NCI-H1092 treated with DMSO at 0.1 percent for 48 hours (cell line): ENCODE measurements at places on chromosomes 11 and 22.

DNA sequence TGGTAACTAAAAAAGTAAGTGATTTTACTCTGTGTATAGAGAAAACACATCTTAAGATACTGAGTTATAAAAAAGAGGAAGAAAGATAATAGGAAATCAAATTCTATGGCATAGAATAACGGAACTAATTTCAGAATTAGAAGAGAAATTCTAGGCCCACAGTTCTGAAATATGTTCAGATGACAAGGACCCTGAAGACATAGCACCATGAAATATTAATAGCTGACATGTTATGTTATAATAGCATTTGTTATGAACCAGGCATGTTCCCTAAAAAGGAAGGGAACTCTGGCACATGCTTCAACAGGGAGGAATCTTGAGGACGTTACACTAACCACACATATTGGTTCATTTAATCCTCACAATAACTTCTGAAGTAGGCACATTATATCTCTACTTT, 32.7 kb downstream of the PRDM10 start:
- no peak for DNase-seq

GRCh38 chr11:45262900-45263299, 23.2 kb downstream of the SYT13 start:
- peak; percentile 72 for DNase-seq

- no peak for DNase-seq
Measured at GRCh38 chr11:1127664-1128162, 30.0 kb upstream of the MUC5AC start.

- peak; percentile 17 for DNase-seq
Measured at GRCh38 chr22:40898850-40899357, 37.0 kb upstream of the DNAJB7 start.

DNA sequence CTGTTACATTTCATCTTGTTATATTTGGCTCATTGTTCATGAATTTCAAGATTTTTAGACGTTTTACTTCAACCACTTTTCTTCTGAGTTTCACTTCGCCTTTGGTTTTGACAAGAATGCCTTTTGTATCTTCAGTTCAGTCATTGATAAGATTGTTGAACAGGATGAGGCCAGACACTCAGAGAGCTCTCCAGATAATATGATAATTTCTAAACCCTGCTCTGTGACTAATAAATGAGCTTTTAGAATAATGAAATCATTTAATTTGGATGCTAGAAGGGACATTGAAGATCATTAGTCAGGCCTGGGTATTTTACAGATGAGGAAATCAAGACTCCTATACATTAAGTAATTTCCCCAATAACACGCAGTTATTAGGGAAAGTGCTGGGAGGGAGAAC, 37.2 kb upstream of the GRAMD1B start:
- DNase-seq: no peak

- DNase-seq: no peak
Measured at GRCh38 chr11:4134806-4135205, 40.2 kb downstream of the RRM1 start.

- peak; percentile 6 for DNase-seq
Measured at GRCh38 chr11:39374963-39375698, 2084.3 kb downstream of the LRRC4C start.

GRCh38 chr11:87942786-87943185, 232.5 kb downstream of the RAB38 start:
- DNase-seq: no peak

DNA sequence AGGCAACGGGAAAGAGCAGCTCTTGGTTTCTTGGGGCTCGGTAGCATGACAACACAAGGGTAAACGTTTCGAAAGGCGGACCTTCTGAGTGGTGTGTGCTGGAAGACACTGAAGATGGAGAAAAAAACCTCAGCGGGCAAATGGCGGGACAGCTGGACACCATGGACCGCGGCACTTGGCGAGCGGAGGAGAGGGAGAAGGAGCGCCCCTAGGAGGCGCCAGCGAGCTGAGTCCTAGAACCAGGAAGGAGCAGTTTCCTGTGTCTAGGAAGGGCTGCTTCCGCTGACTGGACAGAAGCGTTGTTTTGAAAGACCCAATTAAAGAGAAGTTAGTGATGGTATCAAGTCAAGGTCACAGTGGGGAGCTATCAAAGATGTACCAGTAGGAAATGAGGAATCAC, 44.0 kb upstream of the OPCML start:
- DNase-seq: no peak

DNA sequence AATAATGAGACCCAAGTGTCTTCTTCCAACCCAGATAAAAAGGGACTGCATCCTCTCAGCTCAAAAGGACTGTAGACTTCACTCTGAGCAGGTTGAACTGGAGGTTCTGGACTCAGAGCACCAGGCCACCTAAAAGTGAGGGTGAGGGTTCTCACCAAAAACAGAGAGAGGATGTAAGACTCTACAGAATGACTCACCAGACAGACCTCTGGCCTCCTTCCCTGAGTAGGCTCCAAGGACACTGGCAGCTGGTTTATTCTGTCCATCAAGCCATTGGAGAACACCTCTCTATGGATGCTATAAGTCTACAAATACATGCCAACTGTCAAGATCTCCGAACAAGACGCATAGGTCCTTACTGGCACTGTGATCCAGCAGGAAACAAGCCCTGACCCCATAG, 27.2 kb downstream of the FEZ1 start:
- DNase-seq: no peak

DNA sequence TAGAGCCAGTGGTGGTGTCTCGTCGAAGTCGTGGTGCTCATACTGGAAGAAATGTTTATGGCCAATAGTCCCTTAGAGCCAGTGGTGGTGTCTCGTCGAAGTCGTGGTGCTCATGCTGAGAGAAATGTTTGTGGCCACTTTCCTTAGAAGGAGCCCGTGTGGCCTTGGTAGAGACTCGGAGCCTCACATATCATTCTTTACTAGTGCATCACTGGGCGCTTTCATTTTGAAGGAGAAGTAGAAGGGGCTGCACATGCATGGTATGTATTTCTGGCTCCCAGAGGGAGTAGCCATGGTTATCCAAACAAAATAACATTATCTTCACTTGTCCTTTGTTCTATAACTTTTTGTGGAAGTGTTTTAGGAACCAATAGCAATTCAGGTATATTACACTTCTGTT, 69.5 kb downstream of the JAM3 start:
- no peak for DNase-seq

DNA sequence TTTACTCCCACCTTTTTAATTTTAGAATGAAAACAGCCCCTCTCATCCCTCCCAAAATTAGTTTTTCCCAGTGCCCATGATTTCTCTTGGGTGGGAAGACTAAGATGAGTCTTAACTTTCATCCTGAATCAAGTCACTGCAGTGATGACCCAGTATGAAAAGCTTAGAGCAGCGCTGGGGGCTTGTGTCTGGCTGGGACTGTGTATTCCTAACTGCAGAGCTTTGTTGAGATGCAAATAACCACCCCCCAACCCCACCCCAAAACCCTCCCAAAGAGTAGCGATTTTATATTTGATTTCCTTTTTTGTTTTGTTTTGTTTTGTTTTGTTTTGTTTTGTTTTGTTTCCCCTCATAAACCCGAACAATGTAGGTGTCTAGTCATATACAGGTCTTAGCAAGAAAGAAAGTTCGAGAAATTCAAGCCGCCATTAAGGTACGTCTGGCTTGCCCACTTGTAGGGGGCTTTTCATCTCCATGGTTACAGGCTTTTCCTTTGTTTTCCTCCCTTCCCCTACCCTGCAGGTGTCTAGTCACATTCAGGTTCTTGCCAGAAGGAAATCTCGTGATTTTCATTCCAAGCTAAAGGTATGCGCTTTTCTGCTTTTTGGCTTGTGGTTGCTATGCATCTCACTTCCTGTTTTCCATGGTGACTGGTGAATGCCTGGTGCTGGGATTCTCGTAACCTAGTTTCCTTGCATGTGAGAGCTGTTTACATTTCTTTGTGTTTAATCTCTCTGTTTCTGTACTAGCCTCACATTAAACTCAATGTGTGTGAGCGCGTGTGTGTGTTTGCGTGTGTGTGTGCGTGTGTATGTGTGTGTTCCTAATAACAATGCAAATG, 144.6 kb upstream of the RASSF10 start:
- peak; percentile 88 for DNase-seq

DNA sequence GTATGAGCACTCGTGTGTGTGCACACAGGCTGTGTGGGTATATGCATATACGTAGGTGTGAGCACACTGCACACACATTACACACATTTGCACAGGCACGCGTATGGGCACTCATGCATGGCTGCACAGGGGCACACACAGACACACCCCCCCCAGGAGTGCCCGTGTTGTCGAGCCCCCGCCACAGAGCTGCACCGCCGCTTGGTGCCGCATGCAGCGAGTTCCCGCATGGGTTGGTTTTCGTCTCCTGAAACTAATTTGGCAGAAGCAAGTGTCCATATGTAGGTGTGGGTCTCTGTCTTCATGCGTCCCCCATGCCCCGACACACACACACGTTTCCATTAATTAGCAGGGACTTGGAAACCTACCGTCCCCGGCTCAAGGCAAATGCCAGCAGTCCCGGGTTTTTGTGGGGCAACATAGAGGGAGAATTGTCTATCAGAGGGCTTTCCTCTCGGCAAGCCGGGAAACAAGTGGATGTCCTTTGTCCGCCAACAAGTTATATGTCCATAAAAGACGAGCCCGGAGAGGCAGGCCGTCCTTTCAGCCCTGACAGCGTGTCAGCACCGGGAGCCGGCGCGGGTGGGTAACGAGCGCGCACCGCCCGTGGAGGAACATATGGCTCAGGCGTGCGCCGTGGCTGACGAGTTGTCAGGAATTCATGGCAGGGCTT, 1291.7 kb downstream of the BRD1 start:
- no peak for DNase-seq

- DNase-seq: no peak
Measured at GRCh38 chr11:122593473-122594420, 61.8 kb upstream of the UBASH3B start.

DNA sequence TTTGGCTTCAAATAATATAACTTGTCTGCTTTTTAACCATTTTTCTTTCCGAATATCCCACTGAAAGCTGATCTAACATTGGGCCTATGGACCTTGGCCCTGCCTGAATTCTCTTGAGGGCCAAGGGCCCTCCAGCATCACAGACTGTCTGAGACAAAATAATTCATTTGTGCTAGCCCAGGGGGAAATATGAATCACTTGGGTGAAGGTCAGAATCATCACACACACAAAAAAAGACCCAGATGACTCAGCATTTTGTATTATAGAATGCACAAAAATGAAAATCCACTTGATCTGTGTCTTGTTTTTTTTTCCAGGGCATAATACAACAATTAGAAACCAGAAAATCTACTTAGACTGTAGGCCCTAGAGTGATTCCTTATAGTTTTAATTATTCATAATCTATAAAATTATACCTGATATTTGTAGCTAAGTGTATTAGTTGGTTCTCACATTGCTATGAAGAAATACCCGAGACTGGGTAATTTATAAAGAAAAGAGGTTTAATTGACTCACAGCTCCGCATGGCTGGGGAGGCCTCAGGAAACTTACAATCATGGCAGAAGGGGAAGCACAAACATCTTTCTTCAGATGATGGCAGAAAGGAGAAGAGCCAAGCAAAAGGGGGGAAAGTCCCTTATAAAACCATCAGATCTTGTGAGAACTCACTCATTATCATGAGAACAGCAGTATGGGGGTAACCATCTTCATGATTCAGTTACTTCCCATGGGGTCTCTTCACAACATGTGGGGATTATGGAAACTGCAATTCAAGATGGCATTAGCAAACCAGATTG, 15.6 kb upstream of the RDX start:
- no peak for DNase-seq

DNA sequence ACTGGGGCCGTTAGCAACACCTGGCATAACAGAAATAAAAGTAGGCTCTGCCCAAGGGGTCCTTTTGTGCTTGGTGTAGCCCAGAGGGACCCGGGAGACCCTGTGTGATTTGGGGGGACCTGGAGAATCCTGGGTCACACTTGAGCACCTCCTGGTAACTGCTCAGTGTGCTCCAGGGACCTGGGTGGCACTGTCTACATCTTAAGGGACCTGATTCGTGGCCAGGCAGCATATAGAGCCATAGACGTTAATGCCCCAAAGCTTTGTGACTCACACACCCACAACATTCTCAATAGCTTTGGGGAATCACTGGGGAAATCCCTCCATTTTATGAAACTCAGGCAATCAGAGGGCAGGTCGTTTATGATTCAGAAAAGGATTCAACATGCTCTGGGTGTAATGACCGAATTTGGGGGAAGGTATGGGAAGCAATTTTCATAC, 3.6 kb upstream of the IGF2 start:
- DNase-seq: no peak

GRCh38 chr22:39999144-39999757, 4.5 kb downstream of the FAM83F start:
- peak; percentile 32 for DNase-seq

- DNase-seq: no peak
Measured at GRCh38 chr11:114195981-114196731, 100.0 kb upstream of the NNMT start.

GRCh38 chr22:46600273-46600796, 19.9 kb upstream of the GRAMD4 start:
- no peak for DNase-seq

GRCh38 chr11:4093519-4094347, 866 bp upstream of the RRM1 start:
- DNase-seq: peak; percentile 58

DNA sequence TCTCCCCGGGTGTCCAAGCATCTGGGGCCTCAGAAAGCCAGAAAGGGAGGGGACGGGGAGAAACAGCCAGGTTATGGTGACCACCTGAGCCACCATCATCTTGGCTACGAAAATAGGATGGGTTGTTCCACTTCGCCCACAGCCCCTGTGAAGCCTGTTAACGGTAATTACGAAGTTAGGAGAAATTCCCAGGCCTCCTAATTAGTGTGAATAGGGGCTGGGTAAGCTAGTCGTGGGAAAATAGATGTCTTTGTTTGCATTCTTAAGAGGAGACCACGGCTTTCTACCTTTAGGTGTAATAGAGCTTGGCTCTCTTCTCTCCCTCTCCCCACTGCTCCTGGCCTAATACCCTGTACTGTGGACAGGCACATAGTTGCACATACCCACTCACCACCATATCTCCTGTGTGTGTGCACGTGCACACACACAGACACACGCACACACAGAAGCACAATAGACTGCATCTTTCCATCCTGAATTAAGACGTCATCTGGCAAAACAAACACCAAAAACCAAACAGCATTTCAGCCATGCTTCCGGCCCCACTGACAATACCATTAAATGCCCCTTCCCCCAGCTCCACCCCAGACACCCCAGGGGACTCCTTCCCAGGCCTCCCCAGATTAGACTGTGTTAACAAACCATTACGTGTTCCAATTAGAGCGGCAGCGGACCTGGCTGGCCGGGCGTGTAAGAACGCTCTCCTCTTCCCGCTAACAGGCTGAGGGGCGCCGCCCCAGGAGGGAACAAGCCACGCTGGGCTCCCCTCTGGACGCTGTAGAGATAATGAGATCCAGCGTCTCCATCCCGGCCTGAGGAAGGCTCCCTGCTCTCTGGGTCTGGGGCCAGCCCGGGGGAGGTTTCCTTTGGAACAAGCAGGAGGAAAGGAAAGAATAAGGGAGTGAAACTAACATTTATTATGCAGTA, 72.8 kb downstream of the TP53I11 start:
- DNase-seq: peak; percentile 57

GRCh38 chr11:115244758-115245157, 259.5 kb downstream of the CADM1 start:
- peak; percentile 92 for DNase-seq

DNA sequence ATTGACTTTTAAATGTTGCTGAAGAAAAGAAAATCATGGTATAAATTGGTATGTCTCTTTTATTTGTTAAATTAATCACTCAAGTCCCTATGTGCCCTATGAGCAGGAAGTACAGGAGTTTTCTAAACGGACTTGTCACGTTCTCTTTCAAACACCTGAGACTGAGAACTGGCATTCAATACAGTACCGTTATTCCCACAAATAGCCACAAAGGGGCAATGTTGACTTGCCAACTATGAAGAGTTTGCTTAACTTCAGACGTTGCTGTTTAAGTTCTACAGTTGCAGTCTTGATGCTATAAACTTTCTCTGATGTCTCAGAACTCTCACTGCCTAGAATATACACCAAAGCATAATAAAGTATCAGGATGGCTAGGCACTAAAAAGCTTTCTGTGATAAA, 7.6 kb downstream of the OR56A1 start:
- DNase-seq: peak; percentile 5
